ENCODE measurements at places on chromosomes 6 and 20.

- DNase-seq, result no peak
Measured at GRCh38 chr6:24882835-24883555, 52.8 kb downstream of the RIPOR2 start.

GRCh38 chr20:4342609-4343008 is 327.3 kb upstream of the RNF24 start:
- no peak for DNase-seq

DNA sequence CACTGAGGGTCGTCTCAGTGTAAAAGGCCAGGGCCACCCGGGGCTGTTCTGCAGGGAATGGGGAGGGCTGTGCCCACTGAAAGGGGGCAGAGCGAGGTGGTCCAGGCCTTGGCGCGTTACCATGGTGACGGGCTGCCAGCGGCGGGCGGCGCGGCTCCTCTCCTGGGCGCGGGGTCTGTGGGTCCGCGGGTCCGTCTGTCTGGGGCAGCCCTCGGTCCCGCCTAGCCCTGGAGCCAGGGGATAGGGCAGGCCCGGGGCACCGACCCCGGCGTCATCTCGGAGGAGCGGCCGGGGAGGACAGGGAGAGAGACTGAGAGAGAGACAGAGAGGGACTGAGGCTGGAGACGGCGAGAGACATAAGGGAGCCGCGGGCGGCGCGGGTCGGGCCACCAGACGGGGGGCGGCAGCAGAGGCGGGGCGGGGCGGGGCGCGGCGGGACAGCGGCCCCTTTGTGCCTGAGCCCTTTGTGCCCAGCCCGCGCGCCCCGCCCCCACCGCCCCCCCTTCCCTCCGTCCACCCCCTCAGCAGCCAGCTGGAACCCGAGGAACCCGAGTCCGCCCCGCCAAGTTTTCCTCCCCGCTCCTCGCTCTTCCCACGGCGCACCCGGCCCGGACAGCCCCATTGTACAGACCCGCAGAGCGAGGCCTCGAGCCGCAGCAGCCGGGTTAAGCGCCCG is at the start of gene KIAA1755:
Gene KIAA1755 (minus strand): TSS at position 358 of the 676 bp plus-strand sequence. CDS start 235 bp downstream, at position 123.
- no peak for DNase-seq

GRCh38 chr20:54320148-54320607 is 112.3 kb downstream of the PFDN4 start:
- DNase-seq, result no peak

DNA sequence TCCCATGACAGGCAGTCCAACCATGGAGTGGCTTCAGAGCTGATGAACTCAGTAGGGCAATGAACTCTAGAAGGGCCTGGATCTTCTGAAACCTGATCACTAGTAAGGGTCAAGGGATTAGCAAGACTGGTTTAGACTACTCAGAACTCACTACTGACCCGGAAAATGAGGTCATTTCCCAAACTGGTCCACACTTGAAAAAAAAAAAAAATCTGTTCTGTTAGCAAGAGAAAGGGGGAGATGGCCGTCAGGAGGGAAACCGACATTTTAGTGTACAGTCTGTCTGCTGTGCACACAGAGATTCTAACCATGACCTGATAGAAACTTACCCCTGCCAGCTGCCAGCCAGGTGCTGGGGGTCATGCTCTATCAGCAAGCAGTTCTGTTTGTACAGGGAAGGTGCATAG is 262.4 kb upstream of the AGPAT4 start:
- no peak for DNase-seq

GRCh38 chr6:170092826-170093225 is 198.1 kb downstream of the DLL1 start:
- no peak for DNase-seq

DNA sequence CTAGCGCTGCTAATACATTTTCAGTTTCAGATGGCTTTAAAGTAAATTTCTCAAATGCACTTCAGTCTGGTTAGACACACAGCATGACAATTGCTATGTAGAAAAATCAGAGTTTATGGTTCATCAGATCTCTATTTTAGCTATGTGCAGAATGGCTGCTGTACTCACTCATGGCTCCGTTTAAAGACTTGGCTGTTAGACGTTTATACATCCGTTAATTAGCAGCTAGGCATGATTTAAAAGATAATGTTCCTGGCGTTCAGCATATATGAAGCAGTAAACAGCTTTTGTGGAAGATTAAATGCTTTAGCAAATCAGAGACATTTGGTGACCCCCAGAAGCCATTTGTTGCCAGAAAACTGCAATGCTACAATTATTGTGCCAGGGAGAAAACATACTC is 350.0 kb upstream of the MANEA start:
- no peak for DNase-seq

- DNase-seq, result no peak
Measured at GRCh38 chr6:168018664-168019063, 21.2 kb downstream of the KIF25 start.

GRCh38 chr20:24955045-24955444 is 6.0 kb downstream of the CST7 start:
- DNase-seq, result no peak

DNA sequence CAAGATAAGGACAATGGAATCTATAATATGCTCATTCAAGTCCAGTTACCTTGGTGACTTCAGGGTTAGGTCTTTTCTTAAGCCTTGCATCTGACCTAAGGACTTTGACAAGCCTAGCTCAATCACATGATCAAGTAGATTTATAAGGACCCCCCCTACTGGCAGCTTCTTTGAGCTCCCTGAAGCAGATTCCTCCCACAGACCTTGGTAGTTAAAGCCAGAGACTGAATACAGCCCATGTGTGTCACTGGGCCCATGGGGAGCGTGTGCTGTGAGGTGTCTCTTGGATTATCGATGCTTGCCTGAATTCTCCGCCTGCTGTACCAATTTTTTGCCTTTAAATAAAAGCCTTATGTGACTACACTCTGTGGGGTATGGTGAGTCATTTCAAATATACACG is 372.7 kb upstream of the RGS17 start:
- DNase-seq, result no peak

DNA sequence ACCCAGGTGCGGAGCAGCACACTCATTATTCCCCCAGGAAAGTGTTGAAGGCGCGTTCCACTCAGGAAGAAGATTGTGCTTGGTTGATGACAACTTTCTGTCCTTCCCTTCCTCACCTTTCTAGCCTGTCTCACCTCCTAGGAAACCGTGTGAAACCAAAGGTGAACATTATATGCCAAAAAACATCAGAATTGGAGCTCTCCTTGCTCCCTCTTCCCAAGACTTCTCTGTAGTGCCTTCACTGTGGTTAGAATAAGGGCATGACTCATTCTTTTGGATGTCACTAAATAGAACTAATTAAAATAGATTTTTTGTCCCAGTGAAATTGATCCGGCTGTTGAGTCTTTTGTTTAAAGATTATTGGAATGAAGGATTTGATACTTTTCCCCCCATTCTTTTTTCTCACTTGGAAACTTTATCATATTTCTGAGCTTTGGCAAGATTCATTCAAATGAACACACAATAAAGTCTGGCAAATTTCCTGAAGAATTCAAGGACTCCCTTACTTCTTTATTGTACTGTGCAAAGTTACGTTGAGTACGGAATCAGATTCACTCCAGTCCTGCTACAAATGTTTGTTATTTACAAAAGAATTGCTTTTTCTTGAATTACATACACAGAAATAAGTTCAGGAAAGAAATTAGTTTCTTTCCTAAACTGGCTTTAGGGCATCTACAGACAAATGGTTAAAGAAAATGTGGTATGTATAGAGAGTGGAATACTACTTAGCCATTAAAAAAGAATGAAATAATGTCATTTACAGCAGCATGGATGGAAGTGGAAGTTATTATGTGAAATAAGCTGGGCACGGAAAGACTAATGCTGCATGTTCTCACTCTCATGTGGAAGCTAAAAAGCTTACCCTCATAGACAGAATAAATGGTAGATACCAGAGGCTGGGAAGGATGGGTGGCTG is 142.8 kb upstream of the AKAP12 start:
- no peak for DNase-seq

DNA sequence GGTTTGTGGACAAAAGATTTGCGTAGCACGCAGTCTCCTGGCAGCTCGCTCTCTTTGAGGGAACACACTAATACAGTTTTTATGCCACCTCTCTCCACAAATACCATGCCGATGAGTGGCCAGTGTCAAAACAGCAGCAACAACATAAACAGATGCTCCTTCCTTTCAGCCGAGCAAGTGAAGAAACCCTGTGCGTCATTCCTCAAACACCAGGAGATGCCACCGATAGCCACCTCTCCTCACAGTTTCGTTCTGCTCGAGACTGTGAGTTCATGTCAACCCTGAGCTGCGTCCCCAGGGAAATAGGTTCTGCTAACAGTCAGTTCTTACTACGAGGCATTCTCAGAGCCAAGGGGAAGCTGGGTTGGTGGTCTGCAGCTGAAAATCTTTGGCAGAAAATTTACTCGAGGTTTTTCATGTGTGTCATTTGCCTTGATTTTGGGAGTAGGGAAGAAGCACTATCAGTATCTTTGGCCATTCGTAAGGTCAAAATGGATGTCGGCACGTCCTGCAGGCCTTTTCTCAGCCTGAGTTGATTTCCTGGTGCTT is 59.9 kb downstream of the EYA2 start:
- no peak for DNase-seq

DNA sequence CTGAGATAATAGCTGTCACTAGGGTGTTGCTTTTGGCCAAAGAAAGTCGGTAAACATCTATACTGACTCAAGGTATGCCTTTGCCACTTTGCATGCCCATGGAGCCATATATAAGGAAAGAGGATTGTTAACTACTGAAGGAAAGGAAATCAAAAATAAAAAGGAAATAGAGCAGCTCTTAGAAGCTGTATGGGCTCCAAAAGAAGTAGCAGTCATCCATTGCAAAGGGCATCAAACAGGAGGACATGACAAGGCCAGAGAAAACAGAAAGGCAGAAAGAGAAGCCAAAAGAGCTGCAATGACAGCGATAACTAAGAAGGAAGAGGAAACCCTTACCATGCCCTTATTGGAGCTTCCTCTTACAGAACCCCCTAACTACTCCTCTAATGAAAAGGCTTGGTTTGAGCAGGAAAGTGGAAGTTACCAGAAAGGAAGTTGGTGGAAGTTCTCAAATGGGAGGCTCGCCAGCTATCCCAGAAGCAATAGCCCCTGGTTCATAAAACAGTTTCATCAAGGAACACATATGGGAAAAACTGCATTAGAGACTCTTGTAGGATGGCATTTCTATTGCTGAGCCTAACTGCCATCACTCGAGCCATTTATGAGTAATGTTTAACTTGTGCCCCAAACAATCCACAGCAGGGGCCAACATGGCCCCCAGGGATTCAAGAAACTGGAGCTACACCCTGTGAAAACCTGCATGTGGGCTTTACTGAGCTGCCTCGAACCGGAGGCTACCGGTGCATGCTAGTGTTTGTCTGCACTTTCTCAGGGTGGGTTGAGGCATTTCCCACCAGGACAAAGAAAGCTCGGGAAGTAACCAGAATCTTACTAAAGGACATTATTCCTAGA is 7.0 kb downstream of the IL22RA2 start:
- DNase-seq, result no peak

DNA sequence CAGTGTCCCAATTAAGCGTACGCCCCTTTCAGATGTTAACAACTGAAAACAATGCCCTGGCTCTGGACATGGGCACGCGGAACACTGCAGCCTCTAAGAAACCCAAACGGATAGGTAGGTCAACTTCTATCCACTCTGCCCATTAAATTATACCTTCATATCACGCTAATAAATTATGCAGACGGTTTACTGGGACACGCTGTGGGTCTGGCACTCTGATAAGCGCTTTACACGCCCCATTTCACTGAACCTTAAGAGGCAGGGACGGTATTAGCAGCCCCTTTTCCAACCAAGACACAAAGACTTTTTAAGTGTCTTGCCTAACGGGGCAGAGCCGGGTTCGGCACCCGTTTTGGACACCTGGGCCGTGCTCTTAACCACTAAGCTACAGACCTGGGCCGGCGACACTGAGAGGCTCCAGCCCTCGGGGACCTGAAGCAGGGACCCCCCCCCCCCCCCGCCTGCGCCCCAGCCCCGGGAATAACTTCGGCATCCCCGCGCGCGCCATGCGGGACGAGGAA is 744 bp downstream of the STAU1 start:
- no peak for DNase-seq

DNA sequence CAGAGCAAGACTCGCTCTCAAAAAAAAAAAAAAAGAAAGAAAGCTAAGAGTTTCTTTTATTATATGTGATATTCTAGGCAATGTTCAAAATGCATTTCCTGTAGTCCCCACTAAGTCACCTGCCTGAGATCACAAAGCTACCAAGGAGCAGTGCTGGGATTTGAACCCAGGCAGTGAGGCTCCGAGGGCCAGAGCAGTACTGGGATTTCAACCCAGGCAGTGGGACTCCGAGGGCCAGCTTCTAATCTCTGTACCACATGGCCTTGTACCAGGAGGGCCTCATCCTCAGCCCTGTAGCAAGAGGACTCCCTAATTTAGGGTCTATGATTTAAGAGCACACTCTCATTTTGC is 39.7 kb downstream of the ZMYND8 start:
- DNase-seq, result no peak

- no peak for DNase-seq
Measured at GRCh38 chr20:39974966-39975501, 714.0 kb downstream of the MAFB start.

- no peak for DNase-seq
Measured at GRCh38 chr6:51105357-51105756, 286.7 kb downstream of the TFAP2B start.

DNA sequence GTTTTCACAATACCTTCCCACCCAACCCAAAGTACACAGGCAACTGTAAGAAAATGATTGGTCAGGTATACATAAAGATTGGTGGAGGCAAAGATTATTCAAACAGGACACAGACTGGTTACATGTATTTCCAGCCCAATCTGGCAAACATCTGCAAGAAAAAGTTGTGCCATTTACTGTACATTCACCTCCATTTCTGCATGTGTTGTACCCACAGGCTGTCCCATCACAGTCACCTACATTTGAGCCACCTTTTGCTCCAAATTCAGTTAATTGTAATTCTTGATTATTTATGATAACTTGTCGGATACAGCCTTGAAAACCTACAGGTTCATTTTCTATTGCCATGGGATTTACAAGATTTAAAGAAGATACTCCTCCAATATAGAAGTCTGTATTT is 85.6 kb downstream of the PHF3 start:
- DNase-seq, result no peak

- DNase-seq, result no peak
Measured at GRCh38 chr20:13648291-13649228, 9.8 kb upstream of the TASP1 start.

DNA sequence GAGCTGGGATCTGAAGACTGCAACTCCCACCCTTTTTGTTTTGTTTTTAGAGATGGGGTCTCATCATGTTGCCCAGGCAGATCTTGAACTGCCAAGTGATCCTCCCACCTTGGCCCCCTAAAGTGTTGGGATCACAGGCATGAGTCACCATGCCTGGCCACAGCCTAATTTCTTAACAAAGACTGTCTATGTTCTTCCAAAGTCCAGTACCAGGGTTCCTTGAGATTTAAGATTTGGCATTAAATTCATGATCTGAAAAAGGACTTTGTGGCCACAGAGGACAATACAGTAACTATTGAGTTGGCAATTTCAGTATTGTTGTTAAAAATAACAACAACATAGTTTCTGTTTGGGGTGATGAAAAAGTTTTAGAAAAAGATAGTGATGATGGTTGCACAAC is 28.7 kb upstream of the BEND3 start:
- DNase-seq, result no peak

Data from NCI-H1048 (cell line).